ENCODE measurements at places on chromosomes 1 and 21.

DNA sequence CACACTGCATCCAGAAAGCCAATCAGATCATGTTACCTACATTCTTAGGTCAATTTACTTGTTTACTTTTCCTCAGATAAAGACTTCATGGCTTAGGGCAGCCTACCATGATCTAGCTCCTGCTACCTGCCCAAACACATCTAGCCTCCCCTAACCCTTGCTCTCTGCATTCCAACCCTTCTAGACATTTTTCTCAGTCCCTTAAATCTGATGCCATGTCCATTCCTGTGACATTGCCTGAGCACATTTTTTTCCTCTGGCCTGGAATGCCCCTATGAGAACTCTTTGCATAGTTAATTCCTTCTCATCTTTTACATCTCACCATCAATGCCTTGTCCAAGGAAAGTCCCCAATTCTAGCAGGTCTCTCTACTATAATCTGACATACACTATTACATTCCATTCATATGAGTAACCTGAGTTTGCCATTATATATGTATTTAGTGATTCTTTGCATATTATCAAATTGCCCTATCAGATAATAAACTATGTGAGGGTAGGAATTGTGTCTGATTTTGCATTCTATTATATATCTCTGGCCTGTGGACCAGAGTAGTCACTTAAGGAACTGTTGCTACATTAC, 166.9 kb downstream of the COL11A1 start:
- DNase-seq: peak; percentile 80

DNA sequence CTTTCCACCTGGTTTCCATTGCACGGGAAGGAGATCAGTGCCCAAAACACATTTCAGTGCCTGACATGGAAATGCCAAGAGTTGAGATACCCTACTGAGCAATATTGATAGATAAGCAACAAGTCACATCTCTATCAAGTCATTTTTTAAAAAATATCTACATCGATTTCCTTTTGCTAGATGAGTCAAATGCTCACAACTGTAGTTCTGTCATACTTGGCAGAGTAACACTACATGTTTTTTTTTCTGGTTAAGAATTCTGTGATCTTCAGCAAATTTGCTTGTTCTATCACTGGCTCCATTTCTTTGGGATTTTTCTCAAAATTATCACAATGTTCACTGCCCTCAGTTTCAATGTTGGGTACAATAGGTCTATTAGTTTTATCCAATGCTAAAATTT, 145.4 kb downstream of the ZC3H11B start:
- no peak for DNase-seq

GRCh38 chr1:91501523-91501851, 836 bp downstream of the CDC7 start:
- DNase-seq: peak; percentile 36

GRCh38 chr1:243735457-243735856, 114.6 kb downstream of the AKT3 start:
- no peak for DNase-seq

GRCh38 chr1:107707111-107707510, 257.9 kb downstream of the VAV3 start:
- DNase-seq: no peak

Measured in bronchial epithelial cell (primary cell).